ENCODE measurements at places on chromosomes 5 and 9. TPM values are rescaled to one million over a fixed set of nuclear protein-coding genes. Genes with fewer than 3 reads are reported as not detected.

DNA sequence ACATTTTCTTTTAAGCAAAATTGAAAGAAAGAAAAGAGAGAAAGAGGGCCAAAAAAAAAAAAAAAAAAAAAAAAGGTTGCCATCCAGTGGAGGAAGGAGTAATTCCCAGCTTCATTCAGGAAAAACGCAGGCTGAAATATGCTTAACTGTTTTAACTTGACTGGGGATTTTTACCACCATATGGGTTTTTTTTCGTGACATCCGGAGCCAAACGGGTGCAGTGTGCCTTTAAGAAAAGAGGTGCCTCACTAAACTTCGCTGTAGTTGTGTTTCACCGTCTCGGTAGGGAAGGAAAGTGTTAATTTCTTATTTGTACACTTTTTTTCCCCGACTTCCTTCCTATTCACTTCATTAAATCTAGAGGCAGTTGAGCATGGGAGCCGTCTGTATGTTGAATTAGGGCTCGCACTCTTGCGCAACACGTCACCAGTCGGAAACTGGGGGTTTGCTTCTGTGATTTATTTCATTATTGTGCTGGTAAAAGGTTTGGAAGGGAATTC, 143.0 kb downstream of the SMARCA2 start:
- H3K36me3 ChIP-seq = peaks cover 3% of the 10 kb centered on the region
- no peaks in the 10 kb centered on the region for H3K27me3 ChIP-seq
- peak overlapping the region; percentile 24 for H3K27ac ChIP-seq
- H3K4me1 ChIP-seq = peaks cover 60% of the 10 kb centered on the region
- peak; percentile 63 for DNase-seq

GRCh38 chr9:21696411-21696871, 106.0 kb upstream of the MTAP start:
- H3K36me3 ChIP-seq = no peaks in the 10 kb centered on the region
- no peak overlapping the region for H3K4me3 ChIP-seq
- H3K4me1 ChIP-seq = no peaks in the 10 kb centered on the region
- DNase-seq = no peak
- no peak overlapping the region for H3K27ac ChIP-seq
- H3K27me3 ChIP-seq = no peaks in the 10 kb centered on the region

DNA sequence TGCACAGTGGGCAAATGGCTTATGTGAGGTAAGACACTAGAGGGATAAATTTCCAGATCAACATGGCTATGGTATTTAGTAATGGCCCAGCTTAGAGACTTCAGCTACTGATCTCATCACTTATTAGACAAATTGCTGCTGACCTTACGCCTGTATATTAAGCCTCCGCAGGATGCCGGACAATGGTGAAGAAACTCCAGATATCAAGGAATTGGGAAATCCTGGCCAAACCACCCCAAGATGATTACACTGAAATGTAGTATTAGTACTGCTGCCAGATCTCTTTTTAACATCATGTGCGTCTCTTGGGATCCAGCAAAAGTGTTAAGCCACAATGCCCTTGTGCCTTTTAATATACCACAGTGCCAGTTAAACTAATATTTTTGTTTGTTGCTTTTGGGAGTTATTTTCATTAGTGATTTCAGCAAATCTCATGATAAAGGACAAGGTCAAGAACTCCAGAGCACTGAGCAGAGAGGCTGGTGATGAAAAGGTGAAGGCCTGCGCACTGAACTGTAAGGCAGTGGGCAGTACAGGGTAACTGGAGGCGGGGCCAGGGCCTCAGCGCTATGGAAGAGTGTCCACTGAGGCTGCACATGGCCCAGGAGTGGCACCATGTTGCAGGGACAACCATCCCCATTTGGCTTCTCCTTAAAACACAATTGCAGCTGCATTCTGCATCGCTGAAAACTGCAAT, 32.5 kb downstream of the TSTD2 start:
- H3K4me1 ChIP-seq = no peaks in the 10 kb centered on the region
- no peak overlapping the region for H3K27ac ChIP-seq
- no peaks in the 10 kb centered on the region for H3K27me3 ChIP-seq
- no peak overlapping the region for H3K4me3 ChIP-seq
- no peak for DNase-seq
- H3K36me3 ChIP-seq = peaks cover 43% of the 10 kb centered on the region

DNA sequence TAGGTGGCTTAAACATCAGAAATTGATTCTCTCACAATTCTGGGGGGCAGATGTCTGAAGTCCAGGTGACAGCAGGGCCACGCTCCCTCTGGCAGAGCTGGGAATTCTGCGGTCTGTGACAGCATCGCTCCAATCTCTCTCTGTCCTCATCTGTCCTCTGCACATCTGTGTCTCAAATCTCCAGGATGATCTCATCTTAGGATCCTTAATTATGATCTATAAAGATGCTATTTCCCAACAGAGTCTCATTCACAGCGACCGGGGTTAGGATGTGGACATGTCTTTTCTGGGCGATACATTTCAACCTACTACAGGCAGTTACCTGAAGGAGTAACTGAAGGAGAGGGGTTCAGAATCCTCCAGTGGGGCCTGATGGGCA, 31.4 kb downstream of the ANKRD33B start:
- no peaks in the 10 kb centered on the region for H3K36me3 ChIP-seq
- no peak for DNase-seq
- H3K27me3 ChIP-seq = no peaks in the 10 kb centered on the region
- H3K4me1 ChIP-seq = peaks cover 18% of the 10 kb centered on the region
- no peak overlapping the region for H3K27ac ChIP-seq

GRCh38 chr5:159050316-159051143, 49.2 kb downstream of the EBF1 start:
- no peak for DNase-seq
- H3K4me1 ChIP-seq = no peaks in the 10 kb centered on the region
- peaks cover 28% of the 10 kb centered on the region for H3K27me3 ChIP-seq
- H3K36me3 ChIP-seq = no peaks in the 10 kb centered on the region

DNA sequence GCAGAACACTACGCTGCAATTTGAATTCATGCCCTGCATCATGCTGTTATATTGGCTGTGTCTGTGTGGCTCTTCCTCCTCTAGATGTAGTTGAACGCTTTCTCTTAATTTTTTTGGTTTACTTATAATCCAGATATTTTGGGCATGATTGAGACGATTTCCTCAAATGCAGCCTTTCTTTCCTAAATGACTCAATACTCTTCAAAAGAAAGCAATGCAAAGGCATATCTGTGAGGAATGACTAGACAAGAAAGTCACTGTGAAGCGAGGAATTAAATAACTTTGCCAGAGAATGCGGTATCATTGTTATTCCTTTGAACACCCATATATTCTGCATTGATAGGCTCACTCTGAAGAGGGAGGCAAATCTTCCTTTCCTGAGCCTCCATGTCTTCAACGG, 152.8 kb downstream of the YIPF5 start:
- DNase-seq = no peak
- H3K4me1 ChIP-seq = no peaks in the 10 kb centered on the region
- H3K27me3 ChIP-seq = no peaks in the 10 kb centered on the region
- H3K27ac ChIP-seq = no peak overlapping the region
- H3K36me3 ChIP-seq = no peaks in the 10 kb centered on the region

GRCh38 chr9:116736399-116737151, 49.5 kb downstream of the TRIM32 start:
- H3K36me3 ChIP-seq = no peaks in the 10 kb centered on the region
- H3K4me1 ChIP-seq = peaks cover 6% of the 10 kb centered on the region
- no peak overlapping the region for H3K4me3 ChIP-seq
- H3K27me3 ChIP-seq = no peaks in the 10 kb centered on the region

GRCh38 chr9:98806394-98807035, 955 bp upstream of the GALNT12 start:
- peaks cover 17% of the 10 kb centered on the region for H3K4me1 ChIP-seq
- no peak for DNase-seq
- H3K36me3 ChIP-seq = no peaks in the 10 kb centered on the region

- H3K4me1 ChIP-seq = no peaks in the 10 kb centered on the region
- no peaks in the 10 kb centered on the region for H3K36me3 ChIP-seq
- no peak overlapping the region for H3K4me3 ChIP-seq
- H3K27me3 ChIP-seq = no peaks in the 10 kb centered on the region
Measured at GRCh38 chr5:98540056-98540455, 233.4 kb upstream of the RGMB start.

GRCh38 chr5:310941-311434, 10.5 kb upstream of the AHRR start:
- peaks cover 67% of the 10 kb centered on the region for H3K36me3 ChIP-seq
- H3K27ac ChIP-seq = no peak overlapping the region
- H3K27me3 ChIP-seq = no peaks in the 10 kb centered on the region
- no peak for DNase-seq

DNA sequence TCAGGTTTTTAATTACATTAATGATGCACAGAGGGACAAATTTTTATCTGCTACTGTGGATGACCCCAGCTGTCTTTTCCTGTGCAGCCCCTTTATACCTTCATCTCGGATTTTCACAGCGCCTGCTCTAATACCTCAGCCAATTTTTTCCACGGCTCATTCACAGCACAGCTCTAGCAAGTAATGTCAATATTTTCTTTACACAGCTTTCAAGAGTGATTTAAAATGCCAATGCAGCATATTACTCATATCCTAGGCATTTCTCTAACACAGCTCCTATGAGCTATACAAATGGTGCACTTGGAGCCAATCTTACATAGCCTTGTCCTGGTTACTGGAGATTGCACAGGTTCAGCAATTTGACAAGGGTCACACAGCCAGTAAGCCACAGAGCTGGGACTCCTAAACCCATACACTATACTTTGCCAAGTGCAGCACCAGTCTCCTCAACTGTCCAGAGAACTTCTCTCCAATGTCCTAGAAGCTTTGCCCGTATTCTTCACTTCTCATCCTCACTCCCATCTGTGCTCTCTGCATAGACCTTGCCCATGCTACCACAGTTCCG, 661.8 kb downstream of the DTWD2 start:
- no peak for DNase-seq
- no peak overlapping the region for H3K27ac ChIP-seq
- no peaks in the 10 kb centered on the region for H3K27me3 ChIP-seq
- no peaks in the 10 kb centered on the region for H3K4me1 ChIP-seq
- no peak overlapping the region for H3K4me3 ChIP-seq

DNA sequence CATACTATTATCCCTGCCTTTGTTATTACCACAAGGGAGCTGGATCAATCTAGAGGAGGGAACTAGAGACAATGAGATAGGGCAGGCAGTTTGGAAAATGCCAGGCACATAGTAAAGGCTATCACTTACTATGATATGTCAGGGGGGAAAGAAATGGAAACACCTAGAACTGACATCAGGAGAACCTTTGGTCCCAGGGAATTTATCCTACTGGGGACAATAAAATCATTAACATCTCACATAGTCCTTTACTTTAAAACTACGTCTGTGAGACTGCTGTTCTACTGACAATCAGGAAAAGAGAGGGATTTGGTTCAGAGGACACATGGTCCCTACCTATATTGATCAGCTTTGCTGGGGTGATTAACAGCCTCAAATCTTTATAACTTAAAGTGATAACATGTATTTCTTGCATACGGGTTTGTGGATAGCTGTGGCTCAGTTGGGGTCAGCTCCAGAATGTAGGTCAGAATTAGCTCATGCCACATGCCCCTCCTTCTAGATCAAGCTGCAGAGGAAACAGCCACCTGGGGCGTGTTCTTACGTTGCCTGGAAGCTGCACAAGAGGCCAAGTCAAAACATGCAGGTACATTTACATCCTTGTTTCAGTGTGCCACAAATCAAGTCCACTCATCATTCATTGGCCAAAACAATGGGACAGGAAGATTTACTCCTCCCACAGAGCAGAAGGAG, 43.9 kb upstream of the ALDOB start:
- no peaks in the 10 kb centered on the region for H3K27me3 ChIP-seq
- no peaks in the 10 kb centered on the region for H3K36me3 ChIP-seq
- H3K27ac ChIP-seq = no peak overlapping the region
- DNase-seq = no peak
- no peaks in the 10 kb centered on the region for H3K4me1 ChIP-seq

GRCh38 chr5:66273121-66273520, 129.0 kb downstream of the SREK1 start:
- DNase-seq = no peak
- H3K27ac ChIP-seq = no peak overlapping the region
- H3K4me1 ChIP-seq = no peaks in the 10 kb centered on the region
- H3K36me3 ChIP-seq = no peaks in the 10 kb centered on the region

- H3K36me3 ChIP-seq = no peaks in the 10 kb centered on the region
Measured at GRCh38 chr9:77094150-77094549, 74.7 kb downstream of the FOXB2 start.

DNA sequence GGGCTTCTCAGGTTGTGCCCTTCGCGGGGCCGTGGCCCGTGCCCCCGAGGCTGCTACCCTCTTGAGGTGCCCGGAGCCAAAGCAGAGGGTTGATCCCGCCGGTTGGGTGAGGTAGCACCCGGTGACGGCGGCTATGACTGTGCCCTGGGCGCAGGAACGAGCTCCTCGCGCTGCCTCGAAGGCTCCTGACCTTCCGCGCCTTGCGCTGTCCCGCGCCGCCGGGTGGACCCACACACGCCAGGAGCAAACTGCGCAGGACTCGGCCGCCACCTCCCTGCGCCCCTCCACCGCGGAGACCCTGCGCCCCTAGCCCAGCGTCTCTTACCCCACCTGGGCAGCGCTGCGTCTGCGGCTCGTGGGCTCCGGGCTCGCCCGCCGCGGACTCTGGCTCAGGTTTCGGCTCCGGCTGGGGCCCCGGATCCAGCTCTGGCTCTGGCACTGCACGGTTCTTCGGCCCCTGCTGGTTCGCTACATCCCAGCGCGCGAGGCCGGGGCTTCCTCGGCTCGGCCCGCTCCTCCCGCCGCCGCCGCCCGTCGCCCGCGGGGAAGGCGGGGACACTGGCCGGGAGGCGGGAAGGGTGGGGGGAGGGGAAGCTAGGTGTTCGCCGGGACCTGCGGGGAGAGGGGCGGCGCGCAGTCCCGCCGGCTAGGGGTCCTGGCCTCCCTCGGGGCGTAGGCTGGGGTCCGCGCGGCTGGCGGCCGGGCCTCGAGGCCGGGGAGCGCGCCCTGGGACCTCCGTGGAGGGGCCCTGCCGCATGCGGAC, 5.4 kb upstream of the PITX1 start:
- no peak overlapping the region for H3K27ac ChIP-seq
- peaks cover 29% of the 10 kb centered on the region for H3K27me3 ChIP-seq
- no peak overlapping the region for H3K4me3 ChIP-seq
- H3K4me1 ChIP-seq = peaks cover 13% of the 10 kb centered on the region

DNA sequence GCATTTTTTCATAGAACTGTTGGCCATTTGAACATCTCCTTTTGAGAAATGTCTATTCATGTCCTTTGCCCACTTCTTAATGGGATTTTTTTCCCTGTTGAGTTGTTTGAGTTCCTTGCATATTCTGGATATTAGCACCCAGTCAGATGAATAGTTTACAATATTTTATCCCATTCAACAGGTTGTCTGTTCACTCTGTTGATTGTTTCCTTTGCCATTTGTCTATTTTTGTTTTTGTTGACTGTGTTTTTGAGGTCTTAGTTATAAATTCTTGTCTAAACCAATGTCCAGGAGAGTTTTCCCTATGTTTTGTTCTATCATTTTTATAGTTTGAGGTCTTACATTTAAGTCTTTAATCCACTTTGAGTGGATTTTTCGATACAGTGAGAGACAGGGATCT, 139.0 kb upstream of the TNPO1 start:
- H3K4me3 ChIP-seq = no peak overlapping the region
- no peak for DNase-seq
- no peak overlapping the region for H3K27ac ChIP-seq
- H3K4me1 ChIP-seq = no peaks in the 10 kb centered on the region

The PCDHB13 gene
- 0.09 TPM for total RNA-seq

The POU5F2 gene
- total RNA-seq = 1.9 TPM

The INSYN2B gene
- not detected for total RNA-seq

The CTSV gene
- total RNA-seq = not detected

The NUP214 gene
- 72.1 TPM for total RNA-seq

The C1QTNF2 gene
- total RNA-seq = not detected

The C5orf52 gene
- total RNA-seq = not detected

The LECT2 gene
- not detected for total RNA-seq

The HBEGF gene
- 0.86 TPM for total RNA-seq

The SLC36A2 gene
- total RNA-seq = not detected

Data from CD4-positive, alpha-beta memory T cell (primary cell).